ENCODE measurements at places on chromosomes 6 and 20.

- H3K36me3 ChIP-seq: no peaks in the 10 kb centered on the region
- H3K4me3 ChIP-seq: no peak overlapping the region
- no peaks in the 10 kb centered on the region for H3K27me3 ChIP-seq
- no peaks in the 10 kb centered on the region for H3K4me1 ChIP-seq
Measured at GRCh38 chr6:12804952-12805645, 88.5 kb downstream of the PHACTR1 start.

DNA sequence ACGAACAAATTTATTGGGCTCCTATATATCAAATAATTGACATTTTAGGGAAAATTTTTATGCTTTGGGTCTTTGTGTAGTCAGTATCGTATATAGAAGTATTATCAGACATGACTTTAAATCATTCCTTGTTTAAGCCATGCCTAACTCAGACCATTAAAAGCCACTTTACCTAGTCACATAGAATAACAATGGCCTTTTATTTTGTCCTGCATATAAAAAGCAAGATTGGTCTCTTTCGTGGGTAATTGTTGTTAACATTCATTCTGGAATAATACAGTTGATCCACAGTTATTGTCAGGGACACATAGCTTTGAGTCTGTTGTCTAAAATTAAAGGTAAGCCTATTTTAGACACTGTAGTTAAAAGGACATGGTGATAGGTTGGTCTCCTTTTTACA, 47.4 kb downstream of the PLEKHG1 start:
- peaks cover 8% of the 10 kb centered on the region for H3K4me1 ChIP-seq
- H3K27ac ChIP-seq: no peak overlapping the region
- DNase-seq: no peak
- H3K4me3 ChIP-seq: no peak overlapping the region
- H3K27me3 ChIP-seq: no peaks in the 10 kb centered on the region
- peaks cover 17% of the 10 kb centered on the region for H3K36me3 ChIP-seq

- no peak for DNase-seq
- no peaks in the 10 kb centered on the region for H3K4me1 ChIP-seq
- no peak overlapping the region for H3K27ac ChIP-seq
- no peak overlapping the region for H3K4me3 ChIP-seq
Measured at GRCh38 chr6:144019929-144020328, 11.9 kb upstream of the PLAGL1 start.

DNA sequence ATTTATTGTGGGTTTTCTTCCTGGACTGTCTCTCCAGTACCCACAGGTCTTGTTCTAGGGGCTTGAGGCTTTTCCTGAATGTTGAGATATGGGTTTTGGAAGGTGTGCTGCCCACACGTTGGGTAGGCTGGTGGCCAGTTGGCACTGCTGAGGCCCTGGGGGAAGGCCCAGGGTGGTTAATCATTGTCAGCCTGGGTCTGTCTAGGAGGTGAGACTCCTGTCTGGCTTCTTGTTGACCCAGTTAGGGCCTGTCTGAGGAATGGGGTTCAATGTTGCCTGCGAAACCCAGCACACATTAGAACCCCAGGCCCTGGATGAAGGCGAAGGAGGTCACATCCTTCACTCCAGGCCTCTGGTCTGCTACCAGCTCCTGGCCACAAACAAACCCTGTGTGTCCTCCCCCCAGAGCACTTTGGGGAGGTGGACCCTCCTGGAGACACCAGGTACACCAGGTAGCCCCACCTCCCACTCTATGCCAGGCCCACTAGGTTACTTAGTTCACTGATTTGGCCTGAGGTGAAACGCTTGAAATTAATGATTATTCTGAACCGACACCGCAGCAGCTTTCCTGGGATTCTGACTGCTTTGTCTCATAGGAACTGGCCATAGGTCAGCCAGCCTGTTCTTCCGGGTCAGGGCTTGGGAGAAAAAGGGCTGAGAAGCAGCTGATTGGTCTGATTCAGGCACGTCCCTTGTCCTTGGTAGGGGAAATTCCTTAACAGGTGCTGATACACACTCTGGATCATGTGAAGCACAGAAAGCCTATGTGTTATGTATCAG, 15.2 kb downstream of the DNMT3B start:
- H3K4me3 ChIP-seq: no peak overlapping the region
- H3K27me3 ChIP-seq: no peaks in the 10 kb centered on the region
- H3K27ac ChIP-seq: peak overlapping the region; percentile 19
- DNase-seq: no peak
- H3K4me1 ChIP-seq: peaks cover 10% of the 10 kb centered on the region

- H3K4me1 ChIP-seq: no peaks in the 10 kb centered on the region
- no peak overlapping the region for H3K27ac ChIP-seq
- H3K36me3 ChIP-seq: no peaks in the 10 kb centered on the region
- H3K4me3 ChIP-seq: no peak overlapping the region
Measured at GRCh38 chr20:42795111-42795695, 394.5 kb downstream of the PTPRT start.

- no peaks in the 10 kb centered on the region for H3K4me1 ChIP-seq
- no peak overlapping the region for H3K27ac ChIP-seq
- H3K36me3 ChIP-seq: no peaks in the 10 kb centered on the region
- H3K4me3 ChIP-seq: no peak overlapping the region
Measured at GRCh38 chr20:7496394-7496991, 443.8 kb downstream of the HAO1 start.

GRCh38 chr6:118468682-118469465, 79.2 kb upstream of the PLN start:
- no peak for DNase-seq
- H3K4me1 ChIP-seq: no peaks in the 10 kb centered on the region
- no peak overlapping the region for H3K27ac ChIP-seq
- H3K4me3 ChIP-seq: no peak overlapping the region

Data from thymus (tissue), 14 donors.